Activated gamma-delta T cell treated with Interleukin-2 at 50 U/mL for 16 hours (primary cell): ENCODE measurements at places on chromosomes 4 and X.

DNA sequence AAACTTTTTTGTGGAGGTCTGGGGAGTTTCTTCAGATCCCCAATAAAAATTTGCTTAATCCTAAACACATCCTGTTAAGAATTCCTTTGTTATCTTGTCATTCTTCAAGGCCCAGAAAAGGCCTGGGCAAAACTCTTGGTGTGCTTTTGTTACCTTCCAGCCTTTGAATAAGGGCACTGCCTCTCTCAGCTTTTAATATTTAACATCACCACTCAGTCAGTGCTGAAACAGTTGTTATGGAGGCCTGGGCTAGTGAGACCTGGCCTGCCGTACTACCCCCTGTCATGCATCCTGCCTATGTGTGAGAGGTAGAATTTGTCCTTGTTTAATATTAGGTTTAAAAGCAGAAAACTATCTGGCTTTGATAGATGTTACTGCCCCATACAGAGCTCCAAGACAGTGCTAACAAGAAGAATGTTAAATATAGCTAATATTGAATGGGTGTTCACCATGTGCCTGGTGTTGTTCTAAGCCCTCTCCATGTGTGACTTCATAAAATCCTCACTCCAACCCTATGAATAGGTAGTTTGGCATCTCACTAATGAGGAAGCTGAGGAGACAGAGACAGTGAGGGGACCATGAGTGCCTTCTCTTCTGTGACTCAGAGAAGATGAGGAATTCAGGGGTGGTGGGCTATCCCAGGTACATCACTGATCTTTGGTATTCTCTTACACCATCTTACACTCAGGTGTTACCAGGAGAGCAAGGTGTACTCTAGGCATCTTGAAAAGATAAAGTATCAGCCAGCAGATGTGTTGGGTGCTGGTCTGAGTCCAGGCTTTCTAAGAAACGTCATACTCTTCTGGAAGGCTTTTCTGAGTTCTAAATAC is 6.2 kb downstream of the PPP1R2C start:
- DNase-seq: no peak

DNA sequence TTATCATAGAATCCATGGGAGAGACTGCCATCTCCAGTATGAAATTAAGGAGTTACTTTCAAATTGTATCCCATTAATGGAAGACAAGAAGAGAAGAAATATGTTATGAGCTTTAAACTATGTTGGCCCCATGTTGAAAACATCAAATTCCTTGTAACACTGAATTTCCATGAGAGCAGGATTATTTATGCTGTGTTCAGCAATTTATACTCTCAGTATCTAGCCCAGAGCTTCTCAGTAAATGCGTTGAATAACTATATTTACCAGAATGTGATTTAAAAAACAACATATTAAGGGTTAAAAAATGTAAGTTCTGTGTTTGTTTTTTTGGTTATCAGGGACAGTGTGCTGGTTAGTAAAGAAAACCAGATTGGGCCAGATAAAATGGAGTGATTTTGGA is 74.2 kb downstream of the ADGRL3 start:
- no peak for DNase-seq

- no peak for DNase-seq
These were observed 148.4 kb upstream of the SPRY1 start for GRCh38 chr4:123248085-123248659.

DNA sequence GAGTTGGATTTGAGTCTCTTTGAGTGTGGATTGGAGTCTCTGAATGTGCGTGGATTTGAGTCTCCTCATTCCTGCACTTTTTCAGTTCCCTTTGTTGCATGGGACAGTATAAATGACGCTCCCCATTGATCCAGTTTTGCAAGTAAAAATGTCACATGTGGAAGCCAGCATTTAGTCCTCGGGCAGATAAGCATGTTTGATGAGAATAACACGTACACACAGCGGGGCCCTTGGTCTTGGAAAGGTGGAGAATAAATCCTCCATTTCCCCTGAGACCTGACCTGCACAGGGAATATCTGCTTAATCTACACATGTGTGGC is 8.1 kb downstream of the P2RY8 start:
- DNase-seq: no peak

DNA sequence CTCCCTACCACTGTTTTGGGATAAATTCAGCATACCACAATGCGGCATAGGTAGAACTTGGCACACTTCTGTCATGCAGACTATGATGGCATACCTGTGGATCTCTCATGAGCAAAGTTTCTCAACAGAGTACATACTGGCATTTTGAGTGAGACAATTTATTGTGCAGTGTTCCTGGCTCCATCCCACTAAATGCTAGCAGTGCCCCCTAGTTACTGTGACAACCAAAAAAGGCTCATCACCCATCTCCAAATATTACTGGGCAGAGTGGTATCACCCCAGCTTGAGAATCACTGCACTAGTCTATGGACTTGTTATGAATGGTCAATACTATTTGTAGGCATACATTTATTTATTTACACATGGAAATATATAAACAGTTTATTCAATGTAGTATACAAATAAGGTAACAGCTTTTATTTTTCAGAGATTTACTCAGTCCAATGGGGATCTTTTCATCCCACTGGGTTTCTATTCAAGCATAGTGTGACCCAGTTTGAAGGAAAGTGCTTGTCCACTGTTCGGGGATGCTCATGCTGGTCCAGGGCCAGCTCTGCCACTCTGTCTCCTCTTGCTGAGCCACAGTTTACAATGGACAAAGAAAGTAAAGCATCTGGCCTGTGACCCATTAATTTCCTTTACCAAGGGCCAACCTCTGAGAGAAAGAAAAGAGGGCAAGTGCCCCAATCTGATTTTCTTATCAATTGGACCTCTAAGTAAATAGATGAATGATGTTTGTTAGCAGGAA is 81.0 kb upstream of the IL2 start:
- no peak for DNase-seq

DNA sequence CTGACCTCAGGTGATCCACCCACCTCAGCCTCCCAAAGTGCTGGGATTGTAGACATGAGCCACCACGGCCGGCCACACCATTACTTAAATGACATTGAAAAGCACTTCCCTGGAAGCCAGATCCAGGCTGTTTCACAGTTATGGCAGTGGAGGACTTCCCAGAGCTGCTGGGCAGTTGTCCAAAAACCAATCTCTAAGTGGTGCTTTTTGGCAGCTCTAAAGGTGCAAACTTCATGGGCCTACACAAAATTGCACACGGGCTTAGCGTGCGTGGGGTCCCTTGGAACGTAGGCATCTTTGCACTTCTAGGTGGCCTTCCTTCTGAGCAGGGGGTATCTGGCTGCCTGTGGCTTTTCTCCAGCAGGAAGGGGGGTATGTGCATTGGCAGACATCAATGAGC is 172.3 kb downstream of the SHOX start:
- DNase-seq: no peak

DNA sequence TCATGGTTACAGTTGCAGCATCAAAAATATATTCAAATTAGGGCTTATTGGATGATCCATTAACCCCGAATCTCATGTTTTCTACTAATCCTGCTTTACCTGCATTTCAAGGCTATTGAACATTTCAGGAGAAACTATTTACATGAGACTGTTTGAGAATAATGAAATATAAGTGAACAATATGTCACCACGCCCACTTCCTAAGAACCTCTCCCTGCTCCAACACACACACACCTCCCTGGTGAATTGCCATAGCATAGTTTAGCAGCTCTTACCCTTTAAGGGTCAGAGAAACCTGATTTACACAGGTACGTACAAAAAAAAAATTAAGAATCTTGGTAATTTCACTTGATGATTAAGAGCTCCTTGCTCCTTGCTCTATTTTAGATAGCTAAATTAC is 113.4 kb downstream of the ANXA5 start:
- no peak for DNase-seq

- DNase-seq: no peak
These were observed 90.7 kb downstream of the GPRIN3 start for GRCh38 chr4:89216866-89217265.

DNA sequence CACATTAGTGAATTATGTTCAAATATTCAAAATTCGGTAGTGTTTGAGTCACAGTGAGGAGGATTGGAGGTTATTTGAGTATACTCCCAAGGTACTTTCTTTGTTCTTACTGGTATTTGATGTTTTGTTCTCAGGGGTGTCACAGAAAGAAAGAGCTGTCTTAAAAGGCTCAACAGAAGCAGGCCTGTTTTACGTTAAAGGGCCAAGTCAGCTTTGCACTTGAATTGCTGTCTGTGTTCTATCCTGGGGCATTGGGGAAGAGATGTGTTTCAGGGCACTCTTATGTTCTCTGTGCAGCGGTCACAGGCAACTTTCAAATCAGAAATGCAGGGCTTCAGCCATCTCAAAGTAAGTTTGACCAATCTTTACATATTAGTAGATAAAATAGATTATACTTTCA is 1113.1 kb upstream of the LCORL start:
- DNase-seq: no peak

- no peak for DNase-seq
These were observed 40.3 kb downstream of the PPP3CA start for GRCh38 chr4:101306764-101307615.

DNA sequence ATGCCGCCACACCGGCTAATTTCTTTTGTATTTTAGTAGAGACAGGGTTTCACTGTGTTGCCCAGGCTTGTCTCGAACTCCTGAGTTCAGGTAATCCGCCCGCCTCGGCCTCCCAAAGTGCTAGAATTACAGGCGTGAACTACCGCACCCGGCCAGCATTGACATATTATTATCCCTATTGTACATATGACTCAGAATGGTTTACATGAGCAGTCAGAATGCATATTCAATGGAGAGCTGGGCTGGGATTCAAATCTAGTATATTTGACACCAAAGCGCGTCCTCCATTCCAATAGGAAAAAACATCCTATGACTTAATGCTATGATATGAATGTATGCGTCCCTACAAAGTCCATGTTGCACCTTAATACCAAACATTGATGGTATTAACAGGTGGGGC is 281.4 kb downstream of the CAMK2D start:
- DNase-seq: no peak

GRCh38 chrX:130340271-130340670 is 552 bp downstream of the SLC25A14 start:
- no peak for DNase-seq

DNA sequence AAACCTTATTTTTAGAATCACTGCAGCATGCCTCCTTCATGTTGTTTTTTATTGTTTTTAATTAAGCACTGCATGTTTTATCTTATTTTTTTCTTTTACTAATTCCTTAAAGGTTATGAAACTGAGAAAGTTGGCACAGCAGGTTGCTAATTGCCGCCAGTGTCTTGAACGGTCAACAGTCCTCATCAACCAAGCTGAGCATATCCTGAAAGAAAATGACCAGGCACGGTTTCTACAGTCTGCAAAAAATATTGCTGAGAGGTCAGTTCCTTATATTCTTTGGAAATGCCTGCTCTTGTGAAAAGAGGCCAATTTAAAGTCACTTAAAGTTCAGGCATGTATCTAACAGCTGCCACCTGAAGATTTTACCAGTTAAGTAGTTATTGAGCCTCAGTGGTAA is 76.8 kb downstream of the TEX13B start:
- no peak for DNase-seq

DNA sequence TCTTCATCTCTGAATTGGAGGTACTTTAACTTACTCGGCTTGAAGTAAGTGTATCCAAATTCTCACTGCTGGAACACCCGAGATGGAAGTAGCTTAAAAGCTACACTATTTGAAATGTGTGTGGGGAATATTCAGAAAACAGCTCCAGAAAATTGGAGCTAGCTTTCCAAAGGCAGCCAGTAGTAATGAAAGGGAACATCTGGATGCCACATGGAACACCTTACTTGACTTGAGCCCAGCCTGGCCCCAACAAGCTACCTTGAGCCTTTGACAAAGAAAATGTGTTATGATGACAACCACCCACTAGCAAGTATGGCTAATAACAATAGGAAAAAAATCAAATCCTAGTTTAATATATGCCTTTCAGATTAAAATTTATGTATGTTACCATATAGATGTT is 161.5 kb downstream of the PRDM5 start:
- DNase-seq: no peak

GRCh38 chr4:86249074-86249473 is 110.8 kb downstream of the MAPK10 start:
- no peak for DNase-seq

GRCh38 chr4:8305851-8306471 is 36.4 kb downstream of the HTRA3 start:
- no peak for DNase-seq

DNA sequence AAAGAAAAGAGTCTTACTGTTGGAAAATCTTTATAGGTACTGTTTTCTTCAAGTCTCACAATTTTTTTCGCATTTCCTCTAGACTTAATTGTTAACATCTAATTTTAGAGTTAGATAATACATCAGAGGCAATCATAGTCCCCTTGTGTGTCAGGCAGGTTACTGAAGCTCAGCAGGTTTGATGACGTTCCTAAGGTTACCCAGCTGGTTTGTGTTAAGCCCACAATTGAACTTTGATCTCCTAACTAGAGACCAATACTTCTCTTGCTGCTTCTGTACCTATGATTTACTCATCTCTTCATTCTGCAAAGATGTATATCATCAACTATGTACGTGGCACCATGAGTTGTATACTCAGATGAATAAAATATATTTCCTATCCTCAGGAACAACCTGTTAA is 131.6 kb upstream of the STIM2 start:
- DNase-seq: no peak

- no peak for DNase-seq
These were observed 166.9 kb upstream of the PCDH10 start for GRCh38 chr4:132982151-132982550.

GRCh38 chr4:139144161-139144859 is 32.7 kb downstream of the ELF2 start:
- no peak for DNase-seq

GRCh38 chr4:113144091-113144490 is 94.6 kb downstream of the ANK2 start:
- no peak for DNase-seq

GRCh38 chr4:139606579-139607501 is 50.8 kb upstream of the SETD7 start:
- no peak for DNase-seq

DNA sequence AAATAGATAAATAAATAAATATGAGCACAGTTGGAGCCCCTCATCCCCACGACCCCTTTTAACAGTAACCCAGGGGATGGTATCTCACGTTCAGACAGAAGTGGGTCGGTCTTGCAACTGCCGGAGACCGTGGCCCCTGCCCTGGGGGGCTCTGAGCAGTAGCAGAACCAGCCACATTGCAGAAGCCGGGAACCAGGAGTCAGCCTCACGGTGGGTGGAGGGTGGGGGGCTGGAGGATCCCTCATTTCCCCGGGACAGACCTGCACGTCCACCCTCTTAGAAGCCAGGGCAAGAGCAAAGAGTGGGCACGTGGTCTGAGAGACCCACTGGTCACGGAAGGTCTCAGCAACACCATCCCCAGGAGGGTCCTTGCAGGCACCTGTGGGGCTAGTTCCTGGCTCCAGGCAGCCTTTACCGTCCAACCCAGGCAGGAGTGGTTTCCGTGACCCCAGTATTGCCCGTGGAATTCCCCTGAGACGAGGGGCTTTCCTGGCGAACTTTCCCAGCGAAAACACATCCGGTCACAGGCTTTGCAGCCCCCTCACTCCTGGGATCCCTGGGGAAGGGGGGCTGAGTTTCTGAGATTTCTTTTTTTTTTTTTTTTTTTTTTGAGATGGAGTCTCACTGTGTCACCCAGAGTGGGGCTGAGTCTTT is 8.8 kb upstream of the IL3RA start:
- no peak for DNase-seq
